ENCODE measurements at places on chromosomes 4 and X.

DNA sequence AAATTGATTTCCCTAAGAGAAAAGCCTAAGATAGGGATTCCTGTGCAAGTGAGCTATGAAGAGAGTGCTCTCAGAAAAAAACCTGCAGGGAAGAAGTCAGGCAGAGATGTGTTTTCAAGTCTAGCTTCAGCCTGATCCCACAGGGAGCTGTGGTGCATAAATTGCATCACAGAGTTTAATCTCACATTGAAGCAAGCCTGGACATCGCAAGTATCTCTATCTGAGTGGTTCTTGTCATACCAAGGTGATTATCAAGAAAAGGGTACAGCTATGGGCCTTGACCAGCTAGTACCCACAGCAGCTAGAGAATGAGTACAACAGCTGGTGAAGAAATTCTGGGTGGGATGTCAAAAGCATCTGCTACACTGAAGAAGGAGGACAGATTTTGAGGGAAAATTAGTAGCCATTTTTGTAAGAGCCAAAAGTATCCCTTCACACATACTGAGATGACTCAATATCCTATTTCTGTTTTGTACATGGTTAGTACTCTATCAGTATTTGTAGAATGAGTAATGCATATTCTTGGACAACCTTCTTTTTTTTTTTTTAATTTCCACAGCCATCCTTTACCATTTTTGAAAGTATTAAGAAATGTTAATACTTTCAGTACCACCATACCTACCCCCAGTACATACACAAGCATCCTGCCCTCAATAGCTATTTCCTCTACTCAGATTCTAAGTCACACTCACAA, 708.9 kb downstream of the IL1RAPL1 start:
- DNase-seq, result no peak

- no peak for DNase-seq
These were observed 29.7 kb upstream of the LGI2 start for GRCh38 chr4:25060241-25060962.

DNA sequence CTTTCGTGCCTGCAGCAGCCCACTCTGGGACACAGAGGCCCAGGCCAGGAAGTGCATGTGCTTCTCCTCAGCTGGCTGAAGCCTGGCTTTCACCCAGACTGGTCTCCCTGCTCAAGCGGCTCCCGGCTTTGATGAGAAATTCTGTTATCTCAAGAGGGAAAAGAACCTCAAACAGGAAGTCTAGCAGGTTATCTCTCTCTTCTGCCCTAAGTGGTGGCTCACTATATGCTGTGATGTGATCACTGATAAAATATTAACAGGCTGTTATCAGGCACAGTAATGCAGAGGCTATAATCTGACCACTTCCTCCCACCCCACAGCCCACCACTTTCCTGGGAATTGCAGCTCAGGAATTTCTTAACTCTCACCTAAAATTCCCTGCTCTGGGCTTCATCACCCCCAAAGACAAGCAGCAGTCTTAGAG, 13.3 kb downstream of the CLDN2 start:
- DNase-seq, result no peak

DNA sequence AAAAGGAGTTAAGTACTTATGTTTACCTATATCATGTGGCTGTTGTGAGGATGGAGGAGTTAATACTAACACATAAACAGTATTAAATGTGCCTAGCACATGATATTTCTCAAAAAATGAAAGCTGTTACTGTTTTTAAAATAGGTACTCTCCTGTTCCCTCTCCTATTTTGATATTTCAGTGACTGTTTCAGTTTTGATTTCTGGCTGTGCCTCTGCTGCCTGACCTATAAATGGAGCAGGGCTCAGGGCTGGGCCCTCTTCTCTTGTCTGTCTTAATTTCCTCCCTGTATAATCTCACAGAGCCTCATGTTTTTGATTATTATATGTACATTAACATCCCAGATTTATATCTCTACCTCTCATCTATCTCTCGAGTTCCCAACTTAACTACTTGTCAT, 93.3 kb downstream of the UGT8 start:
- DNase-seq, result no peak

DNA sequence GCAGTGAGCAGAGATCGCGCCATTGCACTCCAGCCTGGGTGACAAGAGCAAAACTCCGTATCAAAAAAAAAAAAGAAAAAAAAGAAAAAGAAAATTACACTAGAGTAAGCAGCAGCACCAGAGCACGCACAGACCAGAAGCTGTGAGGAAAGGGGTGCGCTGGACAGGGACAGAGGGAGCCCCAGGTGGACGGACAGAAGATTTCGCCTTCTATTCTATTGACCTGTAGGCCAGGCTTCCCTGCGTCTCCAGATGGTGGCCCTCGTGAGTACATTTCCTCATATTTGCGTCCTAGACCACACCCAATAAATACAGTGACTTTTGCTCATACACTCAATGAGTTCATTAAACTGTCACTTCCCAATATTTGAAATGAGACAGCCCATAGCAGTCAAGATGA, 19.1 kb downstream of the MTNR1A start:
- DNase-seq, result no peak

DNA sequence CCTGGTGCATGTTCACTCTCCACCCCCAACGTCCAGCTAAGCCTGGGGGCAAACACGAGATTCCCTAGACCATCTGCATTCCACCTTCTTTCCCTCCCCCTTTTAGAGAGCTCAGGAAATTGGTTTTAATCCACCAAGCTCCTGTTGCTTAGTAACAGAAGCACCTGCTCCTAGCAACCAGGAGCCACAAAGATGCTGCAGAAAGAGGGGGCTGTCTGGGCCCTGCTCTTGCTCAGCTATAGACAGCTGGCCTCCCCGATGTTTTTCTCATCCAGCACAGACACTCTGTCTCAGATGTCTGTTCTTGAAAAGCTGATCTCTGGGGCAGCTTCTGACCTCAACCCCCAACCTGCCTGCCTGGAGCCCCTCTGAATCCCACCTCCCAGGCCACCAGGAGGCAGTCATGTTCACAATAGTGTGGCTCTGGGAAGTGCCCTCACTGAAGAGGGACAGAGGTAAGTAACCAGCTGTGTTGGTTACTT, 71.5 kb downstream of the SLC16A2 start:
- DNase-seq, result no peak

DNA sequence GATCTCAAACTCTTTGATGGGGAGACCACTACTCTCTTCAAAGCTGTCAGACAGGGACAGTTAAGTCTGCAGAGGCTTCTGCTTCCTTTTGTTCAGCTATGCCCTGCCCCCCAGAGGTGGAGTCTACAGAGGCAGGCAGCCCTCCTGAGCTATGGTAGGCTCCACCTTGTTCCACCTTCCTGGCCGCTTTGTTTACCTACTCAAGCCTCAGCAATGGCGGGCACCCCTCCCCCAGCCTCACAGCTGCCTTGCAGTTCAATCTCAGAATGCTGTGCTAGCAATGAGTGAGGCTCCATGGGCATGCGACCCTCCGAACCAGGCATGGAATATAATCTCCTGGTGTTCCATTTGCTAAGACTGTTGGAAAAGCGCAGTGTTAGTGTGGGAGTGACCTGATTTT, 42.1 kb upstream of the UGT2B10 start:
- no peak for DNase-seq

DNA sequence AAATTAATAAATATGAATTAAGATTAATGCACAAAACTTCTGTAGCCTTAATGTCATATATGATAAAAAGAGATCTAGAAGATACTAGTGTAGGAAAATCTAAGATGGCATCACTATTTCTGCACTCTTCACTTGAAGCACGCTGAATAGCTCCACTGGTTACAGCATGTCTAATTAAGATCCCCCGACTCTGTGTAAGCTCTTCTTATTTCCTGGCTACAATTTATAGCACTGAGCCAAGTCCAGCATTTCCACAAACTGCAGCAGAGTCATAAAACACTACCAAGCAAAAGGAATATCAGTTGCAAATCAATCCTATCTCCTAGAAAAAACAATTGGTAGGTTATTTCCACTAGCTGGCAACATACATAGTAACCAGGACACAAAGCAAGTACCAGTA, 1.3 kb upstream of the CCNA2 start:
- no peak for DNase-seq

GRCh38 chrX:86460760-86461159, 312.5 kb downstream of the DACH2 start:
- no peak for DNase-seq
